Left ventricle myocardium inferior (tissue), 1 donor: ENCODE measurements at places on chromosomes 11 and 22.

- no peak for DNase-seq
Observed at GRCh38 chr22:22087854-22088657, 105.5 kb upstream of the TOP3B start.

DNA sequence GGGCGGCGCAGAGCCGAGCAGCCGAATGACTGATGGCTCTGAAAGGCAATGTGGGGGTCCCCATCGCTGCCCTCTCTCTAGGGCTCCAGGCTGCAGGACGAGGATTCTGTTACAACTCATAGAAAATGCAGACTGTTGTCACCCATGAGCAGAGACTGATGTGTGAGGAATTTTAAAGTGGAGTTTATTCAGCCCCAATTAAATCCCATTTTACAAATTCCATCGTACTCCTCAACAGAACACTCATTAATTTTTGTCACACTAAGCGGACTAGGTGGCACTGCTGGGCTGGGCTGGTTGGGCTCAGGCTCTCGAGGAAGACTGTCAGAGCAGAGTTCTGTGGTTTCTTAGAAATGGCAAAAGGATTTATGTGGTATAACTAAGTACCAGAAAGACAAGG, 102.6 kb upstream of the SPON1 start:
- no peak for DNase-seq

GRCh38 chr11:8873741-8874405, 37.1 kb upstream of the AKIP1 start:
- no peak for DNase-seq

GRCh38 chr22:46864314-46865051, 102.0 kb downstream of the TBC1D22A start:
- DNase-seq, result no peak

DNA sequence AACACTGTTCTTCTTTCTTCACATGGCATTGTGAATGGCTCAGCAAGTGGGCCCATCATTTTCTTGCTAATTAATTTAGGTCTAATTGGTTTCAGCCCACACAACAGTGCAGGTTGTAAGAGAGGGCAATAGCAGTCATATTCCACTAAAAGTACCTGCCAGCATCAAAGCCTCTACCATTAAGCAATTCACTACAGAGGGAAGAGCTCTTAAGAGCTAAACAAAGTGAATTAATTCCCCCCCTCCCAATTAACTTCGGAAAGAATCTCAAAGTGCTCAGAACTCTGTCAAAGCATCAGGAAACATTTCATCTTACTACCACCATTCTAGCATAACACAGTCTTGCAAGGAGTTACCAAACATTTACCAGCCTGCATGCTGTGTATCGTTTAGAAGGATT, 133.9 kb upstream of the UBASH3B start:
- DNase-seq, result no peak

GRCh38 chr11:106286881-106287504, 209.5 kb downstream of the AASDHPPT start:
- DNase-seq, result no peak

DNA sequence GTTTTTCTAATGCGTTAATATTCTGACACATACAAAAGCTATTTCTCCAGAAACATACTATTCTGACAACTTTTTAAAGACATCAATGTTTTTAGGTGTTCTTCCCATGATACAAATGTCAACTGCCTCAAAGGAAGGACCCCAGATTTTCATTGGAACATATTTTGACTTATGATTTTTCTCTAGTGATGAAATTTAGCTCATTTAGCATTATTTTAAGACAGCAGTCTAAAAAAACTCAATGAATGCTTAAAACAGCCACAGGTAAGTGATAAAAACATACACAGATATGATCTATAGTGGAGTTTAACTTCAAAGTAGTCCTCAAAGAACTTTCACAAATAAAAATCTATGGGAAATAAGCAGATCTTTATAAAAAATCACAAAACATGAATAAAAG, 24.9 kb downstream of the XKR3 start:
- no peak for DNase-seq

GRCh38 chr22:40498420-40499208, 128.2 kb downstream of the SGSM3 start:
- no peak for DNase-seq

- no peak for DNase-seq
Observed at GRCh38 chr22:50585238-50585637, 2.6 kb upstream of the CHKB start.

DNA sequence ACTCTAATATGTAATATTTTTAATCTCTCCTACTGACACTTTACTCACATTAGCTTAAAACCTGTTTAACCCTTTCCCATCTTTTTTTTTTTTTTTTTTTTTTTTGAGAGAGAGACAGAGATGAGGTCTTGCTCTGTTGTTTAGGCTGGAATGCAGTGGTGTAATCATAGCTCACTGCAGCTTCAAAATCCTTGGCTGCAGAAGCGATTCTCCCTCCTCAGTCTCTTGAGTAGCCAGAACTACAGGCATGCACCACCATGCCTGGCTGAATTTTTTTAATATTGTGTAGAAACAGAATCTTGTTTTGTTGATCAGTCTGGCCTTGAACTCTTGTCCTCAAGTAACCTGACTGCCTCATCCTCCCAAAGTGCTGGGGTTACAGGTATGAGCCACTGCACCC, 37.3 kb downstream of the PAMR1 start:
- DNase-seq, result no peak

DNA sequence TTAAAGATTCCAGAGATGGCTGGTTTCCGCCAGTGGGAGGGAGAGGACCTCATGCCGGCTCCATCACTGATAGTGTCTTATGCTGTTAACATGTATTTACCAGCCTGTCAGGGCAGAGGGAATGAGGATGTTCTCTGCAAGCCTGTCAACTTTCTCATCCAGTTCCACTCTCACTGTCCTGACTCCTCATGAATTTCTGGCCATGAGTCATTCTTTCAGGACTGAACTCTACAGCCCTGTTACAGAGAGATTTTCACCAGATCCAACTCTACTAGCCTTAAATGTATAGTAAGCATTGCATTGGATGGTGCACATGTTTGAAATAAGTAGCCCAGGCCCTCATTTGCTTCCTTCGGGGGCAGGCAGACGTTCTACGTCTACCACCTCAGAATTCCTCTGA, 387.7 kb downstream of the TMEM135 start:
- DNase-seq, result no peak

DNA sequence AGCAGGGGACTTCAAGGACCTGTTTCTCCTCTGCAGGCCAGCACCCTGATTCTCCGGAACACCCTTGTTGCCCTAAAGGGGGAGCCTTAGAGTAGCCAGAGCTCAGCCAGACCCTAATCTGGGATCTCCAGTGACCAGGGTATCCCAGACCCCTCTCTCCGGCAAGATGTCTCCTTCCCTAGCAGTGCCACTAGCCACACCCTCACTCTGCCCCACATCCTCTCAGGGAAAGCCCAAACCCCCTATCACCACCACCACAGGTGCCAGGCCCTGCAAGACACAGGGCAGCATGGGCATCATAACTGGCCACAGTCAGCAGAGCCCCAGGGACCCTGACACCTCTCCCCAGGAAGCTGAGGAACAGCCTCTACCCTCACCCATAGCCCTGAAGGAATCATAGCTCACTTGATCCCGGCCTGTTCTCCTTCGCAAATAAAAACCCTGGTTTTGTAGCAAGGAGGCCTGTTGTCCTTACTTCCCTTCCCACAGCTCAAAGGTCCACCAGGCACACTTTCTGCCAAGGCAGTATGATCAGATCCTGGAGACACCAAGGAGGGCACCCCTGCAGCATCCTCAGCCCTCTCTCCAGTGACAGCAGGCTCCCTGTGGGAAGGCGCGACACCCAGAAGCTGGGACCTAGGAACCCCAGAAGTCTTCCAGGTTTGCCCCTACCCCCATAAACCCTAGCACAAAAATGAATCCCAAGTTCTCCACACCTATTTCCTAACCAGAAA, 4.6 kb downstream of the CFL1 start:
- DNase-seq, result no peak

- no peak for DNase-seq
Observed at GRCh38 chr22:29105468-29105867, 32.6 kb downstream of the KREMEN1 start.

- DNase-seq, result peak; percentile 8
Observed at GRCh38 chr11:2207773-2208621, 36.4 kb upstream of the TH start.

DNA sequence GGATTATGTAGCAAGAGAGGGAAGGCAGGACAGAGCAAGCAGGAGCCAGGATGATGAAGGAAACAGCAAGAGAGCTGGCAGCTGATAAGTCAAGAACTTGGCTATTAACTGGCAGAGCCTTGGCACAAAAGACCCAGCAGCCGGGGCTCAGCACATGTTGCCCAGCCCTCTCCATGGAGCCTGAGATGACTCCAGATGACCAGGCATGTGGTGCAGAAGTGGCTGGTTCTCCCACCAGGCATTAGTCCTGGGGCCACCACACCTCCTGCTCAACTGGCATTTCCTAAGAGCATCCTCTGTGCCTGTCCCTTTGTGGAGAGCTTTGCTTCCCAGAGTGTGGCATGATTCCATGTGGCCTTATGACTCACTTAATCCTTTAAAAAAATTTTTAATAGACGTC, 522.6 kb downstream of the MN1 start:
- DNase-seq, result no peak

- no peak for DNase-seq
Observed at GRCh38 chr11:10273738-10274137, 20.3 kb downstream of the SBF2 start.

- peak; percentile 58 for DNase-seq
Observed at GRCh38 chr22:25153961-25154666, 45.5 kb upstream of the CRYBB3 start.

DNA sequence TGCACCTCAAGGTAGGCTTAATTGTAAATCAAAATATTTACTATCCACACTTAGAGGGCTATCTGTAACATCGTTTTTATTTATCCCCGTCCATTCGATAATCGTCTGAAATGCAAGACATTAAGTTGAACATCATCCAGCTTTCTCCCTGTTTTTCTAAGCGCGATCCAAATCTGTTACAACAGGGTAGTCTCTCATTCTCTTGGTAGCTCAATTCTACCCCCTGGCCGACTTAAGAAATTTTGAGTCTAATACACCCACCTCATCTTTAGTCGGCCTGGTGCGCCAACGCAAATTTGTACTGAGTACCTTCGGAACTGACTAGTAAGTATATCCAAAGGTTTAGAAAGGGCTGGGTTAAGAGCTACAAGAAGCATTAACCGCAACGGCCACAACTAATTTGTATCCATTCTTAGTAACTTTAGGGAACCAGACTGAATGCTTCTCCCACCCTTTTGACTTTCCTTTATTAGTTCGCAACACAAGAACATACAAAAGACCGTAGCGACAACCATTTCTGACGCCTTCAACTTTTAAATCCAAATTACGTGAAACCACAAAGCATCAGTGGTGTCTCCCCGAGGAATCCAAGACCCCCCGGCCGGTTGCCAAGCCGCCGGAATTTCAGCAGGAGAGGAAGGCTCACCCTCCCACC, 1.0 kb upstream of the ZNF143 start:
- DNase-seq, result no peak

- DNase-seq, result no peak
Observed at GRCh38 chr11:75969626-75970308, 154.8 kb downstream of the UVRAG start.

GRCh38 chr11:819943-820649, 1.4 kb downstream of the PNPLA2 start:
- peak; percentile 90 for DNase-seq

- peak; percentile 15 for DNase-seq
Observed at GRCh38 chr22:46090631-46091201, 59.6 kb upstream of the PPARA start.

DNA sequence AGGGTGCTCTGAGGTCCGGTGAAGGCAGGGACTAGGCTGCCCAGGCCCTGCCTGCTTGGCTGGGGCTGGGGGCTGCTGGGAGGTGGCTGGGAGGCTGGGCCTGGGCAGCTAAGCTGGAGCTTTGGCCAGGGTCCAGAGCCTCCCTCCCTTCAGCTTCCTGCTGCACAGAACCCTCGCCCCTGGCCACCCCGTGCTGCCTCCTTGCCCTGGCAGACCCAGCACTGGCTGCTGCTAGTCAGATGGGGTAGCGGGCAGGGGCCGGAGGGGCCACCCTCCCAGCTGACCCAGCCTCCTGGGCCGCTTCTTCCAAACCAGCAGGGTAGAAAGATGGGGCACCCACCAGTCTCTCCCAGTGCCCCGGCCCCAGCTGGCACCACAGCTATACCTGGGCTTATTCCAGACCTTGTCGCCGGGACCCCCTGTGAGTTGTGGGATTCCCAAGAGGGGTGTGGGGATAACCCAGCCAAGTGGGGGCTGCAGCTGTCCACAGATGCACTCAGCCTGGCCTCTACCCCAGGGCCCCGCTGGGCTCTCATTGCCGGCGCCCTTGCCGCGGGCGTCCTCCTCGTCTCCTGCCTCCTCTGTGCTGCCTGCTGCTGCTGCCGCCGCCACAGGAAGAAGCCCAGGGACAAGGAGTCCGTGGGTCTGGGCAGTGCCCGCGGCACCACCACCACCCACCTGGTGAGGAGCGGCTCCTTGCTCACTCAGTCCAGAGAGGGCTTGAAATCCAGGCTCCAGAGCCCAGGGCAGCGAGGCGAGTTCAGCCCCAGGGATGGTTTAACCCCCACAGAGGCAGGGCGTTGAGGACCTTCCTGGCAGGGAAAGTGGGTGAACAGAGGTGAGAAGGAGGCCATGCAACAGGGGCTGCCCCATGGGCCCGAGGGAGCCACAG, at the start of gene SYT8:
Gene SYT8, plus strand, starts transcription at position 212 of the 892 bp plus-strand sequence. Its CDS starts 116 bp downstream, at position 328.
- no peak for DNase-seq

GRCh38 chr11:70854901-70855556, 397.3 kb downstream of the SHANK2 start:
- no peak for DNase-seq

DNA sequence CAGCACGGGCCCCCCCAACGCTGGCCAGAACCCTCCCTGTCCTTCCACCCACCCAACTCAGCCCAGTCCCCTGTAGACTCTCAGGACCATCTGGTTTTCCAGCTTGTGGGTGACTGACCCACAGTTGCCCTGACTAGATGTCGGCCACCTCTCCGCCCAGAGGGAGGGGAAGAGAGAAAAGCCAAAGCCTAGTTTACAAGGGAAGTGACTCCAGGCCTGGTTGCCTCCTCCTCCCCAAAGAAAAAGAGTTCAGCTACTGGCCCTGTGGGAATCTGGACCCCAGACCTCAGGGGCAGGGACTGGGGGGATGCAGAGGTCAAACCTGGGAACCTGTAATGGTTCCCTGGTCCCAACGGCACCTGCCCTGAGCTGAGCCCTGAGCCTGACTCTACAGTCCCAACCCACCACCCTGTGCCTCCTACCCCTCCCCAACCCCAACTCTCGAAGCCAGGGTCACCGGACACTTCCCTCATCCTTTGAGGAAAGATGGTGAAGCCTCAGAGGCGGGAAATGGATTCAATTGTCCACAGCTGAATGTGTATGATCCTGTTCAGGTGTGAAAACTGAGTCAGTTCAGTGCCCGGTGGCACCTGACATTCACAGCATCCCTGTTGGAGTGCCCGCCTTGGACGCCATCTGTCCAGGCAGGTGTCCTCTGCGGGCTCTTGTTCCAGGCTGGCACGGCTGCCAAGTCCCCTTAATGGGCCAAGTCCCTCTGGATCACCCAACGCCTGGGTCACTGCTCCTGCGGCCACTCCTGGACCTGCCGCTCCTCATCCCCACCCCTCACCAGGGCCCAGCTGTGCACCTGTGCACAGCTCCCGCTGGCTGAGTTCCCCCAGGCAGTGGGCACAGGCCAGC, 21.0 kb upstream of the WNT7B start:
- DNase-seq, result peak; percentile 24
